ENCODE measurements at places on chromosomes 7 and 10.

DNA sequence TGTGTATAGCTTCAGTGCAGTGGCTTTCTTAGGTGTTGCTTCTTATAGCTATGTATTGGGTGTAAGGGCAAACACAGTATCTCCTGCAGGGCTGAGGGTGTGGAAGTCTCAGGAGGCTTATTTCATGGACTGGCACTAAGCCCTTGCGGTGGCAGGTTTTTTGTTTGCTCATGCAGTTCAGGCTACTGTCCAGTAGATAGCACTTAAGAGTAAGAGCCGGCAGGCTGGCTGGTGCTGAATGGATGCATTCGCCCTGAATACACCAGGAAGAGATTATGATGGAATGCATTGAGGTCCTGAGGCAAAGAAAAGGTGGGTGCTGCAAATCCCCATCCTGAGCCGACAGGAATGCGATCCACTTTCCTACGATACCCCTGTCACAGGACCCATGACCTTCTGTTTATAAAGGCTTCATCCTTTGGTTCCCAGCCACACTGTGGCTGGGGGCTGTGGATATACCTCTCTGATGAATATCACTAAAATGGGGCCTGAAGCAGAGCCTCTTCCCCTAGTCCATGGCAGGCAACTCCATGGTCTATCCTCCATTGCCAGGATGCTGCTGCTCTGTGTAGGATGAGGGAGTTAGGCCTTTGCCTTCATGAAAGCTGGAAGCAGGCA lies 44.9 kb downstream of the ANXA8 start:
- DNase-seq = peak; percentile 82

DNA sequence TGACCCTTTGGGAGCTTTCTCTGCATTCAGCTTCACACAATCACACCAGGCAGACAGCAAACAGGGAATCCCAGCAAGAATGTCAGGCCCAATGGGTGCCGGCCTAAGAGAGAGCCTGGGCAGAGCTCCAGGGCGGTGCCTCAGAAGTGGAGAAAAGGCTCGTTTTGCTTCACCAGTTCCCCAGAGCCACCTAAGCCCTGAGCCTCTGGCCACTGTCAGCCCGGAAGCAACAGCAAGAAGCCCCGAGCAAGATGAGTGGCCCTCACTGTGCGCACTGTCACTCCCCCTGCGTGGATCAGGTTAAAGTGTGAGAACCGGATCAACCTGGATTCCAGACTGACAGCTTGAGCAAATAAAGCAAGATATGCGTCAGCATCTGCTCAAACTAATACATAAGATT lies 14.7 kb downstream of the CNPY1 start:
- DNase-seq = no peak

- DNase-seq = no peak
Measured at GRCh38 chr7:155218276-155219153, 79.2 kb upstream of the INSIG1 start.

GRCh38 chr10:47049906-47050305 lies 138.7 kb downstream of the PTPN20 start:
- no peak for DNase-seq

DNA sequence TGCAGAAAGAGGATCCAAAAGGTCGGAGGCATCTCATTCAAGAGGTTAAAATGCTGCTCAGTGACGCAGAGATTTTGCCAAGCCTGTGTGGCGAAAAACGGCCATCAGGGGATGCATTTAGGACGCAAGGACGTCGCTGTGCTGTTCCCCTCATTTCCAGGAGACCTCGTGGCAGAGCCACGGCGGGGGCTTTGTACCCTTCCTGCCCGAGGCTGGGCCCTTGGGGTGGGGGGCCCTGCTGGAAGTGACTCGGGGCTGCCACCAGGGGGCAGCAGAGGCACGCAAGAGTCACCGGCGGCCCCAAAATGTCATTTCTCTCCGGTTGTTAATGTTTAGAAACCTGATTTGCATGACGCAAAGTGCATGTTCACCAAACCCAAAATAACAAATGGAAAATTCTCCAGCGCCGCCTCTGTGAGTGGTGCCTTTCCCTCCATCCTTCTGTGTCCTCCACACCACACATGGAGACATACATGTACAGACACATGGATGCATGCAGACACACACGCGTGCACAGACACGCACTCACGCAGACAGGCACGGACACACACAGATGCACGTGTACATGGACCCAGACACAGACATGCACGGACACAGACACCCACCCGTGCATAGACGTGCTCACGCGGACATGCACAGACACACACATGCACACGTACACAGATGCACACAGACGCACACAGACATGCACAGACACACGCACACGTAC lies 51.0 kb upstream of the NKX6-2 start:
- peak; percentile 31 for DNase-seq

- no peak for DNase-seq
Measured at GRCh38 chr7:25613912-25614311, 385.6 kb upstream of the NPVF start.

- DNase-seq = no peak
Measured at GRCh38 chr10:101639141-101639900, 51.2 kb downstream of the DPCD start.

DNA sequence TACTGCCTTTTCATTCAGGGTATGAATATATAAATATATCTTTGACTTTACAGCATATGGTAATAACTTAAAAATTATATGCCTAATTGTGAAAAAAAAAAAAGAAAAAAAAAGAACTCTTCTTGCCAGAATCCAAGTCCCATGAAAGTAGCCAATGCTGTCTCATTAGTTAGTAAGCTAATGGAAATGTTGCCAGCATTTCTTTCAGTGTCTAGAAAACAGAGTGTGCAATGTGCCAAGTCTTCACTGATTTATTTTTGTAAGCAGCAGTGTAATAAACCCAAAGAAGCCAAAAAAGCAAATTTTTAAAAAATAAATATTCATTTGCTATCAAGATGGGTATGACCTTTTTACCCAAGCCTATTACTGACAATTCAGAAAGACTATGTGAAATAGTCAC lies 31.1 kb upstream of the LRRN3 start:
- no peak for DNase-seq

- DNase-seq = peak; percentile 11
Measured at GRCh38 chr7:78594156-78594555, 795.6 kb downstream of the PHTF2 start.

GRCh38 chr7:88027724-88028123 lies 93.7 kb downstream of the ADAM22 start:
- DNase-seq = no peak

- DNase-seq = no peak
Measured at GRCh38 chr7:209416-209815, 17.0 kb downstream of the FAM20C start.

DNA sequence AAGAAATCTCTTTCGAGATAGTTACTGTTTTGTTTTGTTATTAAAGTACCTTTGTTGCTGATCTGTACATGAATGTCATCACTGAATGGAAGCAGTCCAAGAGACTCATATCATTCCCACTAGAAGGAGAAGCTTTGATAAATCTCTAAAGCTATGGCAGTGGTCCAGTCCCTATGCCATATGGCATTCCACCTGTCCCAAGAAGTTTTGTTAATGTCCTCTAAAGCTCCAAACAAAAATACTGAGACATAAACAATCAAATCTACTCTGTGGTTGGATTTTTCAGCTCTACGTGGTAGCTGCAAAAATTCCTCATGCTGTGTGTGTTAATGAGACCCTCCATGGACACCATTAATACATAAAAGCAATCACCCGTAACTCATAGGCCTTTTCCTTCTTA lies 94.1 kb downstream of the LRRN3 start:
- DNase-seq = no peak

- DNase-seq = no peak
Measured at GRCh38 chr10:97078261-97078937, 107.4 kb downstream of the SLIT1 start.

DNA sequence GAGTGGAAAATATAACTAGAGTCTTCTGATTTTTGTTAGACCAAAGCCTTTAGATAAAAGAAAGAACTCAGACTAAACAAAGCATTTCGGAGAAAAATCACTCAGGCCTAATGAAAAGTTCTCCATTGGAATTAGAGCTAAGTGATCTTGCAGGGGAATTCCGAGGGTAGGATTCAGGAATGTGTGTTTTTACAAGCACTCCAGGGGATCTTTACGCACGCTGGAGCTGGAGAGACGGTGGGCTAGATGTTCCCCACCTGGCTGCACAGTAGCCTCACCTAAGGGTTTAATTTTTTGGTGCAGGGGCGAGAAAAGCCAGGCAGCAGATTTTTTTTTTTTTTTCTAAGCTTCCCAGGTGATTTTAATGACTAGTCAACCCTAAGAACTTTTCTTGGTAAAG lies 7.9 kb upstream of the PAPSS2 start:
- DNase-seq = no peak

DNA sequence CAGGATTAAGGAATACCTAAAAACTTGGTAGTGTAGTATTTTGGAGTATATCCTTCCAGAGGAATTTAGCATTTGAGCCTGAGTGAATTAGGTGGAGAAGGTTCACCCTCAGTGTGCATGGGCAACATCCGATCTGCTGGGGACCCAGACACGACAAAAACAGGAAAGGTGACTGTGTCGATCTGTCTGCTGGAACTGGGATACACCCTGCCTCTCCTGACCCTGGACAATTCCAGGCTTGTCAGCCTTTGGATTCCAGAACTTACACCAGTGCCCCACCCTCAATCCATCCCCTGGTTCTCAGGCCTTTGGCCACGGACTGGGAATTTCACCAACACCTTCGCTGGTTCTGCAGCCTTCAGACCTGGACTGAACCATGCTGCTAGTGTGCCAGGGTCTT lies 41.9 kb downstream of the PTPRE start:
- no peak for DNase-seq

DNA sequence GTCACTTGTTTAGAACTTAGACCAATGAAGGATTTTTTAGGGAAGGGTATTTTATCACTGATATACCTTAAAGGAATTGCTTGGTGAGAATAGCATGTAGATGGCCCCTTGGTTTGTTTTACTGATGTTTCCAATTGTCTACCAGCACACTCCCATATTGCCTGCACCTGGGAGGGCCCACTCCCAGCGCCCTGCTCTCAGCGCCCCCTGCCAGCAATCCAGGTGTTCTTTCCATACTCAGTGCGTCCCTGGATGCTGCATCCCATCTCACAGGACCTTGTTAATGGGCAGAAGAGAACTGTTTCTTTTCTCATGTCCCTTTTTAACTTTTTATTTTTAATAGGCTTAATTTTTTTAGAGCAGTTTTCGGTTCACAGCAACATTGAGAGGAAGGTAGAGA lies 24.1 kb upstream of the SFRP5 start:
- no peak for DNase-seq

DNA sequence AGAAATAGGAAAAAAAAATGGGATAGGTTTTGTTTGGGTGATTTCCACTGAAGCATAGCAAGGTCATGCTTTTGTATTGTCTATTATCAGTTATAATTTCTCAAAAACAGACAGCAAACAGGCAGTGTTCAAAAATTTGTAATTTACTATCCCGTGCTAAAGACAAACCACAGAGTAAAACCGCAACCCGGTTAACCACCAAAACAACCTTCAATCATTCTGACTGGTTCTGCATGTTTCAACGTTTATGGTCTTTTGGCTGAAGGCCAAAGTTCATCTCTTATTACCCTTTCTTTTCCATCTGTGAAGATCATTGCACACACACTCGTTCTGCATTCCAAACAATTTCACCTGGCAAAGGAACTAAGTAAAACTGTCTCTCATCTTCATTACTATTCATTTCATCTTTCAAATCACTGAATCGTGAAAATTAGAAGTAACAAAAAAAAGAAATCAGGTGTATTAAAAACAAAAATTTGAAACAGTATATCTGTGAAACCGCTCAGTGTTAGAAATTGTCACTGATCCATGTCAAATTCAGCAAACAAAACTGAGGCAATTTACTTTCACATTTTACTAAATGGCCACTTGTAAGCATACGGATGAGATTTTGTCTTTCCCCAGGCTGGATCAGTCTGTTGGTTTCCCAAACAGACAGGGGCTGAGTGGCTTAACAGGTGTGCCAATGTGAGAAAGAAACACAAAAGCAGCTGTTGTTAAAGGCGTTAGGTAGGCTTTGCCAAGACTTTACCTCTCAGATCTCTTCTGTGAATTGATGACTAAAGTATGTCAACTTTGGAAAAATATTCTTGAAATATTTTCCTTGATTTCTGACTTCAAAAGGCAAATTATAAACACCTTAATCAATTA lies 539.6 kb downstream of the CNTNAP2 start:
- DNase-seq = no peak

DNA sequence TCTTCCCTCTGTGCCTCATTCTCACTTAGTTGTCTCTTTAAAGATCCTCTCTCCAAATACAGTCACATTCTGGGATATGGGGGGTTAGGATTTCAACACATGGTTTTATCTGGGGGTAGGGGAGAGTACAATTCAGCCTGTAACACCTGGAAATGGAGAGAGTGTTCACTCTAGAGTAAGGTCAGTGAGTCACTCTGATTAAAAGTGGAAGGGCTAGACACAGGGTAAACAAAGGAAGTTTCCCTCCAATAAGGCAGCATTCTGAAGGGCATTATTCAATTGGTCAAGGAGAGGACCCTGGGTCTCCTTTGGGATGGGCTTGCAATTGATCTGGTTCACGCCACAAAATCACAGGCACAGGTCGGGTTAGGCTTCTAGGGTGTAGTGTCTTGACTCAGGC lies 232.8 kb upstream of the NPSR1 start:
- no peak for DNase-seq

DNA sequence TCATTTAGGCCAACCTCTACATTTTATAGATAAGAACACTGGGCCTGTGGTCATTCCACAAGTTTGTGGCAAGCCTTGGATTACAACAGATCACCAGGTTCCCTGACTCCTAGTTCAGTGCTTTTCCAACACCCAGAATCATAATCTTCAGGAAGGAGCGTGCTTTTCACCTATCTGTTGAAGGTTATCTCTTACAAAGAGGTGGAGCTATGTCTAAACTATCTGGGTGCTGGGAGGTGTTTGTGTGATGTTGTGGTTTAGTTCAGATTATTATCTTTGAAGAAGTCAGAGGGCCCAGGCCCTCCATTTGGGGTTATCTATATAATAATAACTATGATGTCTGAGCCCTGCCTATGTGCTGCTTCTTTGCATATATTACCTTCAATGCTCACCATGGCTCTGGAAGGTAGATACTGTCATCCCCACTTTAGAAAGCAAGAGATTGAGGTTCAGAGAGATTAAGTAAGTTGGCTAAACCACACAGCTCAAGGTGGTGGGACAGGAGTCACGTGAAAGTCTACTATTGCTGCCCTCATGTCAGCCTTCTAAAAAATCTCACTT lies 24.0 kb downstream of the IL2RA start:
- no peak for DNase-seq

GRCh38 chr7:75534727-75535307 lies 42.7 kb downstream of the SPDYE5 start:
- peak; percentile 63 for DNase-seq

GRCh38 chr7:140625908-140626868 lies 14.4 kb downstream of the DENND2A start:
- DNase-seq = peak; percentile 98

- DNase-seq = no peak
Measured at GRCh38 chr10:11286261-11286852, 268.7 kb downstream of the CELF2 start.

DNA sequence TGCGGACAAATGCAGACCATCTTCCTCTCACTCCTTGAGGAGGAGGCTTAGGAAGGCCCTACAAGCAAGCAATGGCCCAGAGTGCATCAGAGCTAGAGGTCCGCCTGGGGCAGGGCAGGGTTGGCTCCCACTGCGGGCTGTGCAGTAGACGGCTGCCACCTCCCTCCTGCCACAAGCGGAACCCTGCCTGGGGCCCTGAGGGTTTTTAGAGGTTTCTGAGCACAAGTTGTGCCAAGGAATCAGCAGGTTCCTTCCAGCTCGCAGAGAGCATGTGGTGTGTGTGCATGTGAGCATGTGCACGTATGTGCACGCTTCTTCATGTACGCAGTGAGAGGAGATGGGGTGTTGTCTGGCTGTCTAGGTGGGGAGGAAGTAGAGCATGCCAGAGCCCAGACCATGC lies 25.9 kb upstream of the SMARCD3 start:
- no peak for DNase-seq

All from cardiac fibroblast (primary cell).